ENCODE measurements at places on chromosomes 1 and 21. TPM values are rescaled to one million over a fixed set of nuclear protein-coding genes. Genes with fewer than 3 reads are reported as not detected.

- no peak for DNase-seq
These were observed 4.6 kb upstream of the TRNAU1AP start for GRCh38 chr1:28548318-28548717.

MAN1C1 gene
- 0.63 TPM for total RNA-seq

AVPR1B gene
- total RNA-seq: not detected

- DNase-seq: no peak
These were observed 474.0 kb downstream of the LTN1 start for GRCh38 chr21:28518630-28519029.

KCNA2 gene
- 0.15 TPM for total RNA-seq

GRCh38 chr1:184044603-184045376 is 6.7 kb upstream of the TSEN15 start:
- DNase-seq: no peak

DNA sequence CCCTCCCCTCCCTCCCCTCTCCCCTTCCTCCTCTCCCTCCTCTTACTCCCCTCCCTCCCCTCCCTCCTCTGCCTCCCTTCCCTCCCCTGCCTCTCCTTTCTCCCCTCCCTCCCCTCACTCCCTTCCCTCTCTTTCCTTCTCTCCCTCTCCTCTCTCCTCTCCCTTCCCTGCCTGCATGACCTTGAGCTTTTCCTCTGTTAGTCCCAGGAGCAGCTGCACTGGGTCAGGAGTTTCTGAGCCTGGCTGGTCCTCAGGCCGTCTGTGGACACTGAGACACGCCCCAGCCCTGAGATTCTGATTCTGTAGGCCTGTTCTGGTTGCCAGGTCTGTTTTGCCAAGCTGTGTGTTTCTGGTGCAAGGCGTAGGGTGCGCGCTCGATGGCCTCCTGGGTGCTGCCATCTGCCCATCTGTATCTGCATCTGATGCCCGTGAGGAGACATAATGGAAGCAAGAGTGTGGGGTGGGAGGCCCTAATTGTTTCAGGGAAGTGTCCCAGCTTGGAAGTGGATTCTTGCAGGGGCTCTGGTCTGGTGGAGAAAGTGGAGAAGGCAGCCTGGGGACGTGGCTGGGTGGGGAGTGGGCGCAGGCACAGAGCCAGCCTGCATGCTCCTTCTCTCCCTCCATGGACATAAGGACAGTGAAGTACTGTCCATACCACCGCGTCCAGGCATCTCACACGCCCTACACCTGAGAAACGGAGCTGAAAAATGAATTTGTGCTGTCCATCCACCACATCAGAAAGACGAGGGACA is 97.2 kb downstream of the WDR4 start:
- no peak for DNase-seq

NT5C1A gene
- not detected for total RNA-seq

GRCh38 chr1:234125714-234126113 is 221.2 kb downstream of the SLC35F3 start:
- DNase-seq: no peak

CFHR2 gene
- total RNA-seq: not detected

DNA sequence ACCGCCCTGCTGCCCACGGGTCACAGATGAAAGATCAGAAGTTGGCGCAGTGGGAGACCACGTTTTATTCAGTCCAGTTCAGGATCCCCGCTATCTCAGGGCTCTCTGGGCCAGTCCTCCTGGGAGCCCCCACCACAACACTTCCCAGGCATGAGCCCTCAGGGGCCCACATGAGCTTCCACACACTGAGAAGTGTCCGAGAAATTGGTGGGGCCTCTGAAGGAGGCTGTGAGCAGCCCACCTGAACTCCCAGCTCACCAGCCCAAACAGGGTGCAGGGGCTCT is 12.1 kb downstream of the TRIM46 start:
- no peak for DNase-seq

- no peak for DNase-seq
These were observed 5.9 kb downstream of the CD48 start for GRCh38 chr1:160705742-160706141.

DNA sequence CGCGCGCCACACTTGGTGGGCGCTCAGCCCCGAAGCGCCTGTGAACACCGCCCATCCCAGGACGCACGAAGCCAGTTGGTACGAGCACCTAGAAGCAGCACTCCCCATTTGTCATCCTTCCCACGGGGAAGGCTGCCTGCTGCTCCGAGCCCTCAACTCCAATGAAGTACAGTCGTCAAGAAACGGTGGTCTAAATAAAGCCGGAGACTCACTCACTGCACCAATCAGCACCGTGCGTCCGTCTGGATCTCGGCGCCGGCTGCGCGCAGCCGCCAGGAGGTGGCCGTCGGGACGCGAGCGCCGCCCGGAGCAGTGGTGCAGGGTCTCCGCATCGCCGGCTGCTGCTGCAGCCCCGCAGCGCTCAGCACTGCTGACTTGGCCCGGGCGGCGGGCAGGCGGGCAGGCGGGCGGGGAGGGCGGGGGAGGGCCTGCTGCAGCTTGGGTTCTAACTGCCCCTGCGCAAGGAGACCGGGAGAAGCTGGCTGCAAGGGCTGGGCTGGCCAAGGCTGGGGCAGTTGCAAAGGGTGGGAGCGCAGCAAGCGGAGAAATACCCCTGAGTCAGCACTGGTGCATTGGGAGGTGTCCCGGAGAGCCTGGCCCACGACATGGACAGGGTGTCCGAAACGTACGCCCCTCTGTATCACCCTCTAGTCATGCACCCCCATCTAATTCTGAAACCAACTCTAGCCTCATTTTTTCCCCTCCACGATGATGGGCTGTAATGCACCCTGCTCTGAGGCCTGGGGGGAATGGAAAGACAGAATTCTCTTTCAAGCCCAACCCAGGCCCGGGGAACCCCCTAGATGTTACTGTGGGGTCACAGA is 35.8 kb upstream of the H6PD start:
- peak; percentile 41 for DNase-seq

GRCh38 chr1:97384294-97384968 is 536.4 kb downstream of the DPYD start:
- peak; percentile 86 for DNase-seq

DNA sequence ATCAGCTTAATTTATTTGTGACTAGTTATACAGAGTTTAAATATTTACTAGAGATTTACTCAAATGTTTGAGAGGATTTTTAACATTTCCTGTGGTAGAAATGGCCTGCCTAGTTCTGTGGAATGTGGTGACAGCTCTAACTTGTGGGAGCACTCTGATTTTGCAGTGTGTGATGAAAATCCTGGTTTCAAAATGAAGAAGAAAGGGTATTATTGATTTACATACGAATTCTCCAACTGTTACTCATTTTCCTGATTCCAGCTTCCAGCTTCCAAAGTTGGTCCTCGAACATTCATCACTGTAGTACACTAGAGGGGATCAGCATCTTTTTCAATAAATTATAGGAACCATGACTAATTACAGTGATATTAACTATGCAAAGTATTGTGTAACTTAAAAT is 462.7 kb upstream of the PKN2 start:
- no peak for DNase-seq

LRIF1 gene
- total RNA-seq: 22.9 TPM

DNA sequence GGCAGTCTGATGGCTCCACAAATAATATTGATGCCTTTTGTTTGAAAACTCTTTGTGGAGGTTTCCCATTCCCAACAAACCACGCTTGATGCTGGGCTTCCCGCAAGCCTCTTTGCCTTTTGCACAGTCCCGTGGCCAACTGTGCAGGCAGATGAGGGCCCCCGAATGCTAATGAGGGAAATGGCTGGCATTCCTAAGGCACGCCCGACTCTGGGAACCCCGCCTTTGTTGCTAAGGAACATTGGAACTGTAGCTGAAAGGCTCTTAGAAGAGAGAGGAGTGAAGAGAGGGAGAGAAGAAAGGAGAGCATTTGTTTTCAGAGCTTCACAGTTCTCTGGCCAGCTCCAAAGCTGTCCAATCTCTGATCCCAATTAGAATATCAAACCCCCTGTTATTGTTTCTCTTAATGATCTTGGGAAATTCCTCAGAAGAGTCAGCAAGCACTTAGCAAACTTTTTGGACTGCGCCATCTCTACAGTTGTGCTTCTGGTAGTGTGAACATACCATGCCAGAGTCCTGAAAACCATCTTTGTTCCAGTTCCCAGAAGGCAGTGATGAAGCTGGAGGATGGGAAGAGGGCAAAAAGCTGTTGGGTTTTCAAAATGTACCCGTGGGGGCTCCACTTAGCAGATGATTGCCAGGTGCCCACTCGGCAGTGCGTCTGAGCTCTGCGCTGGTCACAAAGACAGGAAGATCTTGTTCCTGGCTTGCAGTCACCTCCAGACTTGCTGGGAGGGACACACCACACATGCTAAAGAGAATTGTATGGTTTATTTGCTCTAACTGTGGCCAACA is 60.1 kb upstream of the CYP2J2 start:
- DNase-seq: peak; percentile 33

DNA sequence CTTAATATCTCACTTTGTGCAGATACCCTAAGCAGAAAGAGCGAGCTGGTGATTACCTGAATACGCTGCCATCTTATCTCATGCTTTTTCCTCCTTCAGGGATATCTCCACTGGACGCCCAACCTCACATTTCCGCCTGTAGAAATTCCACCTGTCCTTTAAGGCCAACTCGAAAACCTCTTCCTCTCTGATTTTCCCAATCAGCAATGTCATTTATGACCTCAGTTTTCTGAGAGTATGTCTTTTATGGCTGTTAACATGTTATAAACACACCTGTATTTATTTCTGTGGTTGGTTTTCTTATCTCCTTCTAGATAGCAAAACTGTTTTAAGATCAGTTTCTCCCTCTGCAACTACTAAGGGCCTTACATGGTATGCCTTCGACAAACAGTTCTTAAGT is 41.1 kb downstream of the CD34 start:
- no peak for DNase-seq

MNDA gene
- not detected for total RNA-seq

PDE4DIP gene
- 6.7 TPM for total RNA-seq

- DNase-seq: no peak
These were observed 9.4 kb downstream of the RUSC1 start for GRCh38 chr1:155329980-155330598.

GRCh38 chr1:199041173-199041914 is 402.5 kb downstream of the PTPRC start:
- DNase-seq: no peak

RIMKLA gene
- total RNA-seq: 3.7 TPM

- peak; percentile 37 for DNase-seq
These were observed 19.0 kb downstream of the DNALI1 start for GRCh38 chr1:37575692-37576091.

RNF223 gene
- not detected for total RNA-seq

GRCh38 chr1:162128693-162129356 is 59.3 kb downstream of the NOS1AP start:
- no peak for DNase-seq

LCE2C gene
- not detected for total RNA-seq

- peak; percentile 55 for DNase-seq
These were observed 52.2 kb downstream of the TRAF5 start for GRCh38 chr1:211378844-211379243.

DNA sequence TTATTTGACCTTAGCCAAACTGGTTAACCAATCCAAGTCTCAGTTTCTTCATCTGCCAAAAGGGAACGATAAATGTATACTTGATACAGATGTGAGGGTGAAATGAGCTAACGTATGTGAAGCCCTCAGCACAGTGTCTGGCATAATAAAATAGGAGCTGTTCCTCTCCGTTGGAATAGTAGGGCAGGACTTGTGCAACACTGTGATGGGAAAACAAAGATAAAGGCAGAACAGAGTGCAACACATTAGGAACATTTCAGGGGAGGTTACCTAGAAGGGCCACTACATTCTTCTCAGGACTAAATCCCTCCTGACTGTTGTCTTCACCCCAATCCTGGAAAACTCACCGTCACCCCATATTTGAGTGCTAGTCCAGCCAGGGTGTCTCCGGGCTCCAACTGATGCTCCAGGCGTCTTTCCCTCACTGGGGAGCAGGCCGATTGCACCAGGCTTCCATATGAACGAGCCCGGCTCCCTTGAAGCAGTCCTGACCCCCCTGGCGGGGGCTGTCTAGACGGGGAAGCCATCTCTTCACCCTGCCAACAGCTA is 896 bp downstream of the LYSMD1 start:
- no peak for DNase-seq

FAM177B gene
- total RNA-seq: not detected

LRRC3 gene
- total RNA-seq: 0.17 TPM

KIF14 gene
- 22.1 TPM for total RNA-seq
